ENCODE measurements at places on chromosomes 4 and X.

DNA sequence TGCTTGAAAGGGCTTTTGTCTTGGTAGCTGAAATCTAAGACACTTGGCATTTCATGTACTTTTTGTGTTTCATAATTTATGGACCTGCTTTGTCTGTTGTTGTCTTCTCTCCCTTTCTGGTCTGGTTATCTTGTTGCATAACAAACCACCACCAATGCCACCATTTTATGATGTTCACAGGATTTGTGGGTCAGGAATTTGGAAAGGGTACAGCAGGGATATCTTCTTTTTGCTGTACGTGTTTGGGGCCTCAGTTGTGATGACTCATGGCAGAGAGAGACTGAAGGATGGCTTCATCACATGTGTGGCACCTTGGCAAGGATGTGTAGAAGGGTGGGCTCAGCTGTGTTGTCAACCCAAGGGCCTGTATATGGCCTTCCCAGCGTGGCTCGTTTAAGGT is 35.2 kb downstream of the KDM6A start:
- peak; percentile 54 for DNase-seq

GRCh38 chr4:108155373-108155772 is 13.4 kb downstream of the LEF1 start:
- DNase-seq: no peak

DNA sequence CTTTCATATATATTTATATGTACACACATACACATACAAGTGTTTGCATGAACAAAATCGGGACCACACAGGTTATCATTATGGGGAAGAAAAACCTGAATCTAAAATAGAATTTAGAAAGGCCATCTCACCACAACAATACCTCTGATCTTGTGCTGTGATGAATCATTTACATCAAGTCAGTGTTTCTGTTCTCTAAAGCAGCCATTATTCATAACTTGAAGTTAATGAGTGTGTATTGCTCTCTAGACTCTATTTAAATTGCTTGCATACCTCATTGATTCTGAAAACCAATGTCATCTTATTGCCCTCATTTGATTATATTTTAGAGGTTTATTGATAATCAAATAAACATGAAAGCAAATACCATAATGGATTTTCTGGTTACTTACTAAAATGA is 71.6 kb downstream of the FAM114A1 start:
- no peak for DNase-seq

DNA sequence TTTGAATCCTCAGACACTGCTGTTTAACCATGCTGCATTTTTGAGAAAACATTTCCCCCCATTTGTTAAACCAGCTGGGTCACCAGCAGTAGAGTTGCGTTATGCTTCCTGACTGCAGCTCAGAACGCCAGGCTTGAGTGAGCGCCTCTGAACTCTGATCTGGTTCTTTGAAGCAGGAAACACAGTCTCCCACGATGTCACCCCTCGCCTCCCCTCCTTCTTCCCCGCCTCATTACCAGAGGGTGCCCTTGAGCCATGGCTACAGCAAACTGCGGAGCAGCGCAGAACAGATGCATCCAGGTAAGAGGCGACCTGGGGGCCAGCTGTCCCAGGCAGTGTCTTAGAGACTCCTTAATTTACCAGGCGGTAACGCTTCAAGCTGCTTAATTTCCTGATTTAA is 78.4 kb downstream of the REPS2 start:
- DNase-seq: no peak

GRCh38 chr4:101081695-101082369 is 265.5 kb downstream of the PPP3CA start:
- no peak for DNase-seq

DNA sequence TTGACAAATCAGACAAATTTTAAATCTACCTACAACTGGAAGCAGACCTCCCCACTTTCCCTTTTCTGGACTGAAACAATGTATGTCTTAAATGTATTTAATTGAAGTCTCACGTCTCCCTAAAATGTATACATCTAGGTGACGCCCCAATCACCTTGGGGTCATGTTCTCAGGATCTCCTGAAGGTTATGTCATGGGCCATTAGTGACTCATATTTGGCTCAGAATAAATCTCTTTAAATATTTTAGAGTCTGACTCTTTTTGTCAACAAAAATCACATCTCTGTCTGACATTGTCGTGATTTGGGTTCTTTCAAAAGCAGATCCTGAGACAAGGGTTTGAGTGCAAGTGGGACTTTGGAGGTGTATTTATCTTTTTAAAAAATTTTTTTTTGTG is 26.2 kb upstream of the BOD1L1 start:
- DNase-seq: no peak

DNA sequence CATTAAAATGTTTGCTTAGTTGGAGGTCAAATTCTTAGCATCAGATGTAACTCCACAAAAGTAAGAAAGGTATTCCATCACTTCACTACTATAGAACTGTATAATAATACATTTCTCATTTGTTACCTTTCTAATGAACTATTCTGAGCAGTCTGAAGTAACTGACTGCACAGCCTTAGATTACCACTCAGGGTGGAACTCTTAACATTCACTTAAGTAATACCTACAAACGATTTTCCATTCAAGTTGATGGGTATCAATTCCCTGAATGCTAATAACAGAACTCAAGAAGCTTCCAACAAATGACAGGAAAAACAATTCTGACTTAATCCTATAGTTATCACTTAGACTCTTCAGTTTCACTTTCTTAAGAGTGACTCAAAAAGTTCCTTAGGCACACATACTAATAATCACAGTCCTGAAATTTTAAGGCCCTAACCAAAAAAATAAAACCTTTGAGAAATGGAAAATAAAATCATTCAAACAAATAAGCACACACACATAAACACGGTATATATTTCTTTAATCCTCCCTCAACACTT is 20.9 kb downstream of the HNRNPD start:
- no peak for DNase-seq

DNA sequence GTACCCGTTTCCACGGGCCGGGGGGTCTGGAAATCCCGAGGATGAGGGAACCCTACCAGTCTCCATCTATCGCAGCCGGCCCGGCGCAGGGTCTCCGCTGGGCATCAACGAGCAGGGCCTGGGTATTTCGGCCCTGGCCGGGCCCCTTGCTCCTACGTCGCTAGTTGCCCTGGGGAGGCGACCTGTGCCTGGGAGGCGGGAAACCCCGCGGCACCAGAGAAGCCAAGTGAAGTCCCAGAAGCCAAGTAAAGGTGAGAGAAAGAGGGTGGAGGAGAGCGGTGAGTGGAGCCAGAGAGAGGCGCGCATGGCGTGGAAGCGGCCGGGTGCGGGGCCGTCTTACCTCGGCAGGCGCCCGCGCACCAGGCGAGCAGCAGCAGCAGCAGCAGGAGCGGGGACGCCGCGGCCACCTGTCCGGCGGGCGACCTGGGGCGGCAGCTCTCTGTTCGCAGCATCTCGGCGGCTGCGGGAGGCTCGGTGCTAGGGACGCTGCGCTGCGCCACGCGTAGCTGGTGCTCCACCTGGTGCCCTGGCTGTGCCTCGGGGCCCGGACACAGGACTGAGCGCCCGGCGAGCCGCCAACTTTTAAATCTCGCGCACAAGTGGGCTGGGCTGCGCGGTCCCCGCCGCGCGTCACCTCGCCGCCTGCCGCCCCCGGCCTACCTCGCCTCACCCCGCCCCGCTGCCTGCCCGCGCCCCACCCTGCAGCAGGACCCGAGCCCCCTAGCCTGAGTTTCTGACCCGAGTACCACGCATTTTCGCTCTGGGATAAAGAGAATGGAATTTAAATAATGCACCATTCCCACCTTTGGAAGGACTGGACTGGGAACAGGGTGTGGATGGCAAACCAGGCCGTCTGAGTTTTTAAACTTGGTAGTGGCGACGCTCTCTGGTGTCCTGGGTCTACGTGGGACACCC is at the start of gene NMU:
Gene NMU (minus strand): TSS at position 558 of the 915 bp plus-strand sequence. CDS start 106 bp downstream, at position 452.
- DNase-seq: no peak

- DNase-seq: peak; percentile 9
Measured at GRCh38 chrX:143994206-143994605, 110.3 kb downstream of the UBE2NL start.

DNA sequence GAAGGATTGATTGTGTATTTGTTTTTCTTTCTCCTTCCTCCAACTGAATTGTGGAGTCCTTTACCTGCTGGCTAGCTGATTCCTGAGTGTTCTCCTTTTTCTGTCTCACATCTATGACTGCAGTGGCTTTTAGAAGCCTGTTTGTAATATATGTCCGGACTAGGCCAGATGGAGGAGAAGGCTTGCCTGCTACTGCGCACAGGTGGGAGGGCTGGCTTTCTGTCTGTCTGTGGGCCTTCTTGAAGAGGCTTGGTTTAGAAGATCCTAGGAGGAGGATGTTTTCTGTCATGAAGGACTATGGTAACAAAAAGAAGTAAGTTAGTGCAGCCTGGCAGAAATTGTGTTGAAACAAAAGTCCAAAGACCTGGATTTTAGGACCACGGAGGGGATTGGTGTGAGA is 8.5 kb downstream of the PPP1R3F start:
- DNase-seq: no peak

DNA sequence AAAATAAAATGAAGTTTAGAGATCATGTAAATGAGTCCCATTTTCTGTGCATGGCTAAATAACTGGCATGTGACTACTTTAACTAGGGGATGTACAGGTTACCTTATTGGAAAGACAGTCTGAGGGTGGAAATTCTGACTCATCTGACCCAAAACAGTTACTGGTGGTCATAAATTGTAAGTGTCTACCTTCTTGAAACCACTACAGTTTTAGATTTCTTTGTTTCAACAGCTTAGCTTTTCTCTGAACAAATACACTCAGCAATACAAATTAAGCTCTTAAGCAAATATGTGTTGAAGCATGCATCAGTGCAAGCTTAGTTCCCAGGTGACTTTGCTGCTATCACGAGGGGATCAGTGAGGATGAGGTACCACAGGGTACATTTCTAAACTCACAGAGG is 60.7 kb upstream of the PGM2 start:
- no peak for DNase-seq

- no peak for DNase-seq
Measured at GRCh38 chr4:10983268-10983667, 298.7 kb upstream of the CLNK start.

DNA sequence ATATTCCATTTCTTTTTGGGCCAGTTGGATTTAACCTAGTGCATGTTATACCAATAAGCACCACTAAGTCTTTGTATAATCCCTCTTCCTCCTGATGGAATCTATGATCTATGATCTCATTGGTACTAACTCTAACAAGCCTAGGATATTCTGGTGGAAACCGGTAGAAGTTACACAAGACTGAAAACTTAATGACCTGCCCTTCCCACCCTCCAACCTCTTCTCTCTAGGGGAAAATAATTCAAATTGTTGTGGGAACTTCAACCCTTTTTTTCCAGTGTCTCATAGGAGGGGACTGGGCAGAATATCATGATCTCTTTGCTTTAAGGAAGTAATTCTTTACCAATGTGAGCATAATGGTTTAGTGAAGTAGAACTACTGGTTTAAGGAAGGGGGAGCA is 289.5 kb upstream of the BOD1L1 start:
- peak; percentile 70 for DNase-seq

DNA sequence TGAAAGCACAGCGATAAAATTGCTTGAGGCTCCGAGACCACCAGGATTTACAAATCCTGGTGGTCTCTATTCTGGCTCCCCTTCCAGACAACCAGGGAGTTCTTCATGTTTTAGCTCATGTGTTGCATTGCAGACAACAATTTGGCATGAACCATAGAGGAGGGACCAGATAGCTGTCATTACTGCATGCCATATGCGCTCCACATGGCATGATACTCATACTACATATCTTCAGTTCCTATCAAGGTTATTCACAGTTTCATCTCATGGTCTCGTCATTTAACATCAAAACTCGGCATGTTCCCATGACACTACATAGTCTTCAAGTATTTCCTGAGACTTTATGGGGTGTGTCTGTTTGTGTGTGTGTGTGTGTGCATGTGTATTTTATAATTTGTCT is 220.3 kb downstream of the OR13H1 start:
- DNase-seq: no peak

DNA sequence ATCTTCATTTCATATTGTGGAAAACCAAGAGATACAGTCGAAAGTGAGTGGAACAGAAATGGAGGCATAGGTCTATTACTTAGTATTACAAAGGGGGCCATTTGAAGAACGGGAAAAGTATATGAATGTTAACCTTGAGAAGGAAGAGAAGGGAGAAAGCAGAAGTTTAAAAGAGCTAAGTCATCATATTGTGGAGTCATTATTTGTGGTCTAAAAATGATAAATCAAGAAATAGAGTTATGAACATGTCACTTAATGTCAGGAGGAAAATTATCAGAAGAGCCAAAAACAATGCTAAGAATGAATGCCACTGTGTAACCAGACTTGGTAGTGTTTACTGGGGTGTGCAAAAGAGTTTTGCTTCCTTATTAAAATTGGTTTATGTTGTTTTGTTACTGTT is 589.5 kb upstream of the LCORL start:
- DNase-seq: no peak

GRCh38 chr4:140372751-140373327 is 607 bp upstream of the SCOC start:
- peak; percentile 18 for DNase-seq

DNA sequence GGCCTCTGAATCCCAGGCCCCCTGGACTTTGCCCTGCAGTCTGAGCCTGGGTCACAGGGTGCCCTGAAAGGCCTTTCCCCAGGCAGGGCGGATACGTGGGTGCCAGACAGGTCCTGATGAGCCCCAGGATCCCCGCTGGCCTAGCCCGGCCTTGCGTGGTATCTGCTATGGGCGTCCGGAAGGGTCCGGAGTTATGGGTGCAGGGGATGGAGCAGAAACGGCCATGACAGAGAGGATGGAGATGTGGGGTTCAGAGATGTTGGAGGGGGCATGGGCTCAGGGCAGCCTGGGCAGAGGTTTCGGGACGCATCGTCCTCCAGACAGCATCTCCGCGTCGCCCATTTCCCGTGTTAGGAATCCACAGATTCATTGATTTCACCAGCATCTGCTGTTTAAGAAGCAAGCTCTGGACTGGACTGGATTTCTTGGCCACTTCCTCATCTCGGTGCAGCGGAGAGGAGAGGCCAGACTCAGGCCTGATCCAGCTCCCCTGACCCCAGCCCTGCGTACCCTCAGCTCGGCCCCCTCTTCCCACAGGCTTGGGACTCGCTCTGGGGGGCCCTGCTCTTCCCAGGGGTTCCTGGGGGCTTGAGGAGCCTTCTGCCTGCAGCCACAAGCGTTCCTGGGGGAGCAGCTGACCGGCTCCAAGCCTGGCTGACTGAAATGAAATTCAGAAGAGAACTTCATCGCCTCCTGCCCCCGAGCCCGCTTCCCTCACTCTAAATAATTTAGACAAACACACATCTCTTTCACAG is 86.9 kb upstream of the ADRA2C start:
- no peak for DNase-seq

GRCh38 chr4:88533937-88534750 is 10.6 kb upstream of the PYURF start:
- DNase-seq: peak; percentile 85

GRCh38 chr4:34932591-34932990 is 1311.7 kb downstream of the ARAP2 start:
- peak; percentile 20 for DNase-seq

- DNase-seq: no peak
Measured at GRCh38 chr4:1411436-1412375, 5.5 kb upstream of the NKX1-1 start.

GRCh38 chrX:44072631-44073030 is 99.4 kb upstream of the NDP start:
- no peak for DNase-seq

Measured in amniotic epithelial cell (primary cell).